ENCODE measurements at places on chromosomes 2 and 18. TPM values are rescaled to one million over a fixed set of nuclear protein-coding genes. Genes with fewer than 3 reads are reported as not detected.

GRCh38 chr2:105741174-105741573 is 3.5 kb upstream of the NCK2 start:
- no peak for DNase-seq

NAT8 gene
- total RNA-seq: not detected

C2orf66 gene
- 0.32 TPM for total RNA-seq

RBKS gene
- total RNA-seq: 1.3 TPM

All from urinary bladder (tissue), 4 donors.